ENCODE measurements at places on chromosomes 2 and 18. TPM values are rescaled to one million over a fixed set of nuclear protein-coding genes. Genes with fewer than 3 reads are reported as not detected.

The PDCL3 gene
- 34.2 TPM for total RNA-seq

The MAP3K20 gene
- 14.5 TPM for total RNA-seq

The NMUR1 gene
- total RNA-seq, result 0.60 TPM

The IL1F10 gene
- total RNA-seq, result not detected

The AOX1 gene
- 0.22 TPM for total RNA-seq

The IL1RN gene
- 0.48 TPM for total RNA-seq

The ELOA2 gene
- total RNA-seq, result not detected

The LGALSL gene
- 1.2 TPM for total RNA-seq

The NDUFS1 gene
- total RNA-seq, result 58.9 TPM

The HJURP gene
- total RNA-seq, result 139 TPM

The ZNF638 gene
- total RNA-seq, result 87.6 TPM

The SMAD2 gene
- total RNA-seq, result 158 TPM

The UGT1A7 gene
- total RNA-seq, result not detected

The SLC25A52 gene
- total RNA-seq, result not detected

The NR4A2 gene
- 1.7 TPM for total RNA-seq

The B3GNT7 gene
- total RNA-seq, result not detected

The RND3 gene
- not detected for total RNA-seq

The DOK1 gene
- total RNA-seq, result 28.0 TPM

The SF3B6 gene
- total RNA-seq, result 88.5 TPM

The EDAR gene
- total RNA-seq, result 0.87 TPM

The AMER3 gene
- not detected for total RNA-seq

The UGT1A5 gene
- total RNA-seq, result not detected

The PLGLB2 gene
- 3.5 TPM for total RNA-seq

The PRKRA gene
- 38.2 TPM for total RNA-seq

The NBAS gene
- total RNA-seq, result 33.0 TPM

The ANKRD30B gene
- total RNA-seq, result not detected

The NGEF gene
- not detected for total RNA-seq

The ZNF532 gene
- total RNA-seq, result 2.8 TPM

The FKBP1B gene
- 1.9 TPM for total RNA-seq

The POTEI gene
- not detected for total RNA-seq

The STARD6 gene
- total RNA-seq, result not detected

The COPS9 gene
- 77.9 TPM for total RNA-seq

The TMEM178A gene
- 0.32 TPM for total RNA-seq

The RAX gene
- not detected for total RNA-seq

The ZC3H8 gene
- total RNA-seq, result 18.0 TPM

The SERPINB12 gene
- total RNA-seq, result not detected

The SP110 gene
- total RNA-seq, result 188 TPM

The CRYBA2 gene
- total RNA-seq, result not detected

The TDRD15 gene
- total RNA-seq, result not detected

The INPP5D gene
- total RNA-seq, result 138 TPM

The UNC80 gene
- total RNA-seq, result not detected

The CDKL4 gene
- total RNA-seq, result 0.50 TPM

The LIMS2 gene
- 36.4 TPM for total RNA-seq

The FMNL2 gene
- 0.64 TPM for total RNA-seq

Measured in activated CD4-positive, alpha-beta T cell treated with anti-CD3 and anti-CD28 coated beads, Interleukin-2, amount 10 ng/mL, durations not matched to agents 7 days and 5 days (primary cell).